ENCODE measurements at places on chromosomes 3 and 15.

DNA sequence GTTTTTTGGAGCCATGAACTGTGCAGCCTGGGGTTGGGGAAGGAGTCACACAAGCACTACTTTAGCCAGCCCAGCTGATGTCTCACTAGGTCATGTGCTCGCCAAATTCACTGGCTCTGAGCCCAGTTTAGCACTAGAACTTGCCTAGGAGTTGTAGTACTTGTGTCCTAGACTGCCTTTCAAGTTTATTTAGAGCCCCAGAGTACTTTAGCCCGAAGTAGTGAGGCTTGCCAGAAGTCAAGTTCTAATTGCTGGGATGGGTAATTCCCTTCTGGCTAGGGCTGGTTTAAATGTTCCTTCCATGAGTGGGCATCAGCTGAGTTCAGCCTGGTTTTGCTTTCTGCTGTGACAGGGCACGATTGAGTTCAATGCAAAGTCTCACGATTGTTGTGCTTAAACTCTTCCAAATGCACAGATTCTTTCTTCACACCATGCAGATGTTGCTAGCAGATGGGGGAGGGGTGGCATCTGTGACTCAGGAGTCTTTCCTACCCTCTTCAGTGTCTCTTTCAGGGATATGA, 228.2 kb upstream of the ZPLD1 start:
- peak; percentile 28 for DNase-seq

GRCh38 chr3:46496746-46497555, 825 bp upstream of the RTP3 start:
- no peak for DNase-seq

- no peak for DNase-seq
Measured at GRCh38 chr3:194072691-194073279, 63.2 kb upstream of the HES1 start.

GRCh38 chr15:99993262-99993661, 260.0 kb upstream of the LYSMD4 start:
- DNase-seq, result no peak

- no peak for DNase-seq
Measured at GRCh38 chr3:149243540-149243939, 21.9 kb upstream of the CP start.

DNA sequence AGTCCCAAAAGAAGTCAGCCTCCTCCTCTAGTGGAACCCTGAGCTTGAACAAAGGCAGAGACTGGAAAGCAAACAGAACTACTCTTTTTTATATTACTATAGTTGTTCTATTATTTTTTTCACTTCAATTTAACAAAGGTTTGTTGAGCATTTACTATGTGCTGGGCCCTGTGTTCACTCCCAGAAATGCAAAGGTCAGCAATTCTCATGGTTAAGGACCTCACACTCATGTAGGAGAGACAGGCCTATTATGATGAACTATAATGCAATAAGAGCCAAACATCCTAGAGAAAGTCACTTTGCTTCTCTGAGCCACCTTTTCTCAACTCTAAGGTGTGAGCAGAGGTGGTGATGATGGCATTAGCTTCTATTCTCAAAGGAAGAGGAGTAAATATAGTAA, 82.1 kb upstream of the ARHGEF3 start:
- no peak for DNase-seq

- no peak for DNase-seq
Measured at GRCh38 chr3:107206945-107207344, 170.3 kb upstream of the CCDC54 start.

GRCh38 chr15:25683911-25684310, 179.2 kb downstream of the ATP10A start:
- DNase-seq, result no peak

DNA sequence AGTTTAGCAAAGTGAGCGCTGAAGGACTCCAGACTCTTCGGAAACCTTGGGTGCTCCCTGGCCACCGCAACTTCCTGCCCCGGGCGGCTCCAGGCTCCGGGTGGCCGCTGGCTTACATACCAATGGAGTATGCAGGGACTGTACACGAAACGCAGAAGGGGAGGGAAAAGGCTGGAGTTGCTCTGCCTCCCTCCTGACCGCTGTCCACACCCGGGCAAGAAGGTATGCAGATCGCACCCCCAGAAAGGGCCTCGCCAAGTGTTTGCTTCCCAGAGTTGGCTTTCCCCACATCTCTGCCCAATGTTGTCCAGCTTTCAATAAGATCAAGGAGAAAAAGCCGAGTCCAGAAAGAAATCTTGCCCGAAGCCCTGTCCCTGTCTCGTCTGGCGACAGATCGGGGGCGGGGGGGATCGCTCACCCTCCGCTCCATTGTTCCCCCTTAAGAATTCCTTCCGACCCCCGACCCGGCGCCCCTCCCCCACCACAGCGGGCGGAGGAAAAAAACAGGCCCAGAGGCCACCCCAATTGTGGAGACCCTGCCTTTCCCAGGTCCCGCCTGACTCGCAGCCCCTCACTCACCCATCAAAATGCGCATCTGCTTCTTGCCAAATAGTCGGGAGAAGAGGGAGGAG, 533 bp downstream of the ARF4 start:
- peak; percentile 92 for DNase-seq

- DNase-seq, result no peak
Measured at GRCh38 chr15:65130941-65131340, 2.7 kb downstream of the PDCD7 start.

DNA sequence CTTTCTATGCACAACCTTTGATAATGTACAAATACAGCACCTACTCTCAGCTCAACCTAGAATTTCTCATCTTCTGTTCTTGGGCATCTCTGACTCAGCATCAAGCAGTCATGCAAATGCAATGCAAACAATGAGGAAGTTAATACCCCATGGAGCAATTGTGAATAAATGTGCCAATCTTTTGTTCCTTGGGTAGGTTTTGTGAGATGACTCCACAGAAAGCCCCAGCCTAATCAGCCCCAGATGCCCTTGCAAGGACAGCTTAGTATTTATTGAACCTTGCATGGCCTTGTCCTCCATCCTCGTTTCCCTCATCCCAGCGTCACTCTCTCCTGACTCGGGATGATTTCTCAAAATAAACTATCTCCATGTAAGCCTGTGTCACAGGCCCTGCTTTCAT, 494.7 kb upstream of the NECTIN3 start:
- DNase-seq, result peak; percentile 71

GRCh38 chr15:101384276-101384675, 89.2 kb upstream of the SNRPA1 start:
- no peak for DNase-seq

DNA sequence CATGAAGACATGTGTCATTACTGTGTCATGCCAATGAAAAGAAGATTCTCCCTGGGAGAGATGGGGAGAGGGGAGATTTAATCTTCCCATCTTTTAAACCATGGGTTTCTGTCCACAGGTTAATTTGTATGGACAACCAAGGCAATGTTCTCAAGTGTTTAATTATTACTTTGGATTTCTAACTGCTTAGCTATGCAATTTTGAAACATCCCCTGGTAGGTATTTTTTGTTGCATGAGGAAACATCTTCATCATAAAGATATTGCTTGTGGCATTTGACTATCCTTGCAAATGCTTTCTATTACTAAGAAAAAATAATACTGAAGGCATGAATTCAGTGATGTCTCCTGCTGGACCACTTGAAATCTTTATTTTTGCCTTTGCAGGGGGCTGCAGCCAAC, 326.6 kb upstream of the TPM1 start:
- DNase-seq, result no peak

All from GM03348 (cell line).